Brain pericyte (primary cell): ENCODE measurements at places on chromosomes 12 and 14.

DNA sequence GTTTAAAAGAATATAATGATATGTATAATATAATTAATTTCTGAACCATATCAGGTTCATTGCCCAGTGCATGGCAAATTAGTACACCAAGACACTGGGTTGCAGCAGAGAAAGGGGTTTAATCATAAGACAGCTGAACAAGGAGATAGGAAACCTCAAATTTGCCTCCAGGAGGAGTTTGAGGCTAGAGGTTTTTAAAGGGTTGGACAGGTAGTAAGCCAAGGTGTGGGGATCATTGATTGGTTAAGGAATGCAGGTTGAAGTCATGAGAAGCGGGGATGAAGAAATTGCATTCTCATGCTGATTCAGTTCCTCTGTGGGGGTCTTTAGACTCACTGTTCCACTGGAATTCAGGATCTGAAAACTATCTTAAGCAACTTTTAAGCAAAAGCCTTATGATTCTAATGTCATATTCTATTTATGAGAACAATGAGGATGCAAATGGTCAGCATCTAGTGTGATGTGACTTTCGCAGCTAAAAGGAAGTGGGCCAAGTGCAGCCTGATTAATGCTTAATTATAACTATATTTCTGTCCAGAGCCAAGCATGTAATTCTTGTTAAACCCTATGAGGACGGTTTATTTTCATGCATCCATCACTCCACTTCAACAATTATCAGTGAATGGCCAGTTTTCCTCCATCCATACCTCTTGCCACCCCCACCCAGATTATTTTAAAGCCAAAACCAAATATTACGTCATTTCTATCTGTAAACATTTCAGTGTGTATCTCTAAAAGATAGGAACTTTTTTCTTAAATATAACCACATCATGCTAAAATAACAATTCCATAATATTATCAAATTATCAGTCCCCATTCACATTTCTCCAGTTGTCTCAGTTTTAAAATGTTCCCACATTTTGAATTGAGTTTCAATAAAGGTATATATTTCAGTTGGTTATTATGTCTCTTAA is 14.9 kb downstream of the RNF212B start:
- no peak for DNase-seq

DNA sequence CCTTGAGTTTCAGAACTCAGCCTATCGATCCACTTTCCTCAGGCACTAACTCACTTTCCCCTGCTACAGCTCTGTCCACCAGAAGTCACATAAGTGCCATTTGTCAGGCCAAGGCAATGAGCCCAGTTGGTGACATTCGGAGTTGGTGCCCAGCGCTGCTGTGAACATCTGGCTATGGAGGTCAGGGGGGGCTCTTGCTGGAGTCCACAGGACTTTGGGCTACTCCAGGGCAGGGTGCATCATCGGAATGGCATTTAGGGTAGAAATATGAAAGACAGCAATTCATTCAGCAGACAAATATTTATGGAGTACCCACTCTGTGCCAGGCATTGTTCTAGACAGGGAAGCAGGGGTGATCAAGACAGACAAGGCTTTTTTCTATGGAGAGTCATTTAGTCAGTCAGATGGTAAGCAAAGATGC is 1.5 kb upstream of the PPP1CC start:
- DNase-seq = no peak

DNA sequence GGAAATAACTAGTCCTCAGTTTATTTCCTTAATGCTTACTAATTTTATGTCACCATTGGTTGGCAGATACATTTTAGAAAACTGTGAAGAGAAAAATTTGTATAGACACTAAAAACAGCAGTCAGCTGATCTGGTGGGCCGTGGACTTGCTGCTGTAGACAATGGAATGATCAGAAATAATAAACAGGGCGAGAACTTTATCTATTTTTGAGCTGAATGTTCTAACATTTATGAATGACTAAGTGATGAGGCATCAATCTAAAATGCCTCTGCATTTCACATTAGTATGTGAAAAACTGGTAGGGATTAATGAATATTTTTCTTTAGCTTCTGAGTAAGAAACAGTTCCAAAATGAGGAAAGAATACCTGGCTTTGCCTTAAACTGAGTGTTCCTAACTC is 24.8 kb upstream of the PKP2 start:
- no peak for DNase-seq

GRCh38 chr14:54175298-54175942 is 218.8 kb upstream of the BMP4 start:
- DNase-seq = peak; percentile 16

DNA sequence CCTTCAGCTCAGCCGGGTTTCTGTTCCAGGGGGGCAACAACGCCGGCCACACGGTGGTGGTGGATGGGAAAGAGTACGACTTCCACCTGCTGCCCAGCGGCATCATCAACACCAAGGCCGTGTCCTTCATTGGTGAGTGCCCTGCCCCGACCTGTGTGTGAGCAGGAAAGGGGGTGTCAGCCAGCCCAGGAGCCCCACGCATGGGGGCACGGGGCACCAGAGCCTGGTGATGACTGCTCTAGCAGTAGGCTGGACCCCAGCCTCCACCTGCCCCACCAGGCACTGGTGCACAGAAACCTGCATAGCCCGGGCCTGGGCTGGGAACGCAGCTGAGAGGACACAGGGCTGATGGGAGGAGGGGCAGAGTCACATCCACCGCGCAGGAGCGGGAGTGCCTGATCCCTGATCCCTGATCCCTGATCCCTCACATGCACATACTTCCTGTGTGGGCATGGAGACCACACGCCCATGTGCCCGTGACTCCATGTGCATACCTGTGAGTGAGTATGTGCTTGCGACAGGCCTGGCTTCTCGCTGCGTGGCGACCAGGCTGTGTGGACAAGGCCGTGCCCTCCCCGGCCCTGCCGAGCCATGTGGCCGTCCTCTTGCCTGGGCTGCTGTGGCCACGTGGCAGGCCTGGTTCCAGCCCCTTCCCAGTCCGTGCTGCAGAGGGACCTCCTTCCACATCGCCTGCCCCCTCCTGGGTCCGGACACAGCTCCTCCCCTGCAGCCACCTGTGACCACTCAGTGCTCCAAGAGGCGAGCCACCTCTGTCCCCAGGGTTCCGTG is 11.2 kb downstream of the ADSS1 start:
- no peak for DNase-seq

DNA sequence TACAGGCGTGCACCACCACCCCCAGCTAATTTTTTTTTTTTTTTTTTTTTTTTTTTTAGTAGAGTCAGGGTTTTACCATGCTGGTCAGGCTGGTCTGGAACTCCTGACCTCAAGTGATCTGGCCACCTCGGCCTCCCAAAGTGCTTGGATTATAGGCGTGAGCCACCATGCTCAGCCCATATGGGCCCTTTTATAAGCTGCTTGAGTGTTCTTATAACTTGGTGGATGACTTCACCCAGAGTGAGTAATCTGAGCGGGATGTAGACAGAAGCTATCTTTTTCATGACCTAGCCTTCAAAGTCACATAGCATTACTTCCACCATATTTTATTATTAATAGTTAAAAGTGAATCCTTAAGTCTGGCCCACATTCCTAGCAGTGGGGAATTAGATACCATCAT is 16.4 kb downstream of the BBOF1 start:
- no peak for DNase-seq

- DNase-seq = peak; percentile 45
These were observed 61.1 kb downstream of the NCOR2 start for GRCh38 chr12:124506145-124506831.

GRCh38 chr12:24707334-24707733 is 241.6 kb downstream of the BCAT1 start:
- DNase-seq = no peak

GRCh38 chr12:98828802-98829600 is 183.9 kb downstream of the APAF1 start:
- no peak for DNase-seq

- DNase-seq = no peak
These were observed 69.6 kb upstream of the KRAS start for GRCh38 chr12:25320123-25321006.

GRCh38 chr14:93709249-93709648 is 79.0 kb downstream of the PRIMA1 start:
- DNase-seq = no peak

- DNase-seq = no peak
These were observed at the start of gene P3H3 for GRCh38 chr12:6827982-6828780. Gene P3H3 (plus strand): TSS chr12:6828407. CDS start chr12:6828441, 34 bp downstream.

DNA sequence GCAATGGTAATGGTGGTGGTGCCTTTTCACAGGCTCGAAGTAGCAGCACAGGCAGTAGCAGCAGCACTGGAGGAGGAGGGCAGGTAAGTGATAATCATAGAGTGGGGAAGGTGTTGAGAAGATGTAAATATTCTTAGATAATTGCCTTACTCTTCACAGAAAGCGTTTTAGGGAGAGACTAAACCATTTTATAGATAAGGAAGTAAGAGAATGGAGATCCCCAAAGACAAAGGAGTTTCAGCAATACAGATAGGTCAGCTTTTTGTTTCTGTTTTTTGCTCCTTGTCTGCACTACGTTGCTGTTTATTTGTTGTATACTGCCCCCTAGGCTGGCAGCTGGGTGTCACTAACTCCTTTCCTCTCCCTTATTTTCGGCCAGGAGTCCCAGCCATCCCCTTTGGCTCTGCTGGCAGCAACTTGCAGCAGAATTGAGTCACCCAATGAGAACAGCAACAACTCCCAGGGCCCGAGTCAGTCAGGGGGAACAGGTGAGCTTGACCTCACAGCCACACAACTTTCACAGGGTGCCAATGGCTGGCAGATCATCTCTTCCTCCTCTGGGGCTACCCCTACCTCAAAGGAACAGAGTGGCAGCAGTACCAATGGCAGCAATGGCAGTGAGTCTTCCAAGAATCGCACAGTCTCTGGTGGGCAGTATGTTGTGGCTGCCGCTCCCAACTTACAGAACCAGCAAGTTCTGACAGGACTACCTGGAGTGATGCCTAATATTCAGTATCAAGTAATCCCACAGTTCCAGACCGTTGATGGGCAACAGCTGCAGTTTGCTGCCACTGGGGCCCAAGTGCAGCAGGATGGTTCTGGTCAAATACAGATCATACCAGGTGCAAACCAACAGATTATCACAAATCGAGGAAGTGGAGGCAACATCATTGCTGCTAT is 2.0 kb downstream of the SP1 start:
- DNase-seq = no peak

GRCh38 chr12:24840046-24840800 is 108.7 kb downstream of the BCAT1 start:
- DNase-seq = no peak

DNA sequence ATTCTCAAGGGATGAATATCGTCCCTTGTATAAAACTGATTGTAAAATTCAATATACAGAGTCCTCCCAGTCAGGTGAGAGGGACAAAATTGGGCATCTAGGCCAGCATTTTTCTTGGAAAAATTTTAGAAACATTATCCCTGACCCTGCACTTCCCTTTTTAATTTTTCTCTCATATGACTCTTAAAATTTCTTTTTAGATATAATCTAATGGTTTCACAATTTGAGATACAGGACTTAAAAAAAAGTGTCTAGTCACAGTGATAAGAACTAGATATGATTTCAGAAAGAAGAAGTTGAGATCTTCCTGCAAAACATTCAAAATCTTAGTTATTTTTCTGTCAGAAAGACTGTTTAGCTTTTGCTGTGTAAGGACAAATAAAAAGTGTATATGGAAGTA is 270.8 kb upstream of the PPFIA2 start:
- DNase-seq = no peak

DNA sequence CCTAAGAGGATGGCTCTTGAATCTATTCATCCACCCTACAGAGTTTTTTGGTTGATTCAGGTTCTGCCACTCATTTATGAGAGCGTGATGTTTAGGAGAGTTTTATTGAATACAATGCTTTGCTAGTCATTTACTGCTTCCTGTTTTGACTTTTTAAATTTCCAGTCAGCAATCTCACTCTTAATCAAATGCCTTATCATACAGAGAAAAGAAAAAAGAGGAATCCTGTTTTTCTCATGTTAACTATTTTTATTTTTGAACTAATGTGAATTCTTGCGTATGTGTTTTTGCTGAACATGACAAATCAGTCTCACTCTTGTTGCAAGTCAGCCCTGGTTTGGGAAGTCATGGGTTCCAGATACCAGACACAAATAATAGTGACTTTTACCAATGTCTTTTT is 22.1 kb upstream of the LGMN start:
- no peak for DNase-seq

DNA sequence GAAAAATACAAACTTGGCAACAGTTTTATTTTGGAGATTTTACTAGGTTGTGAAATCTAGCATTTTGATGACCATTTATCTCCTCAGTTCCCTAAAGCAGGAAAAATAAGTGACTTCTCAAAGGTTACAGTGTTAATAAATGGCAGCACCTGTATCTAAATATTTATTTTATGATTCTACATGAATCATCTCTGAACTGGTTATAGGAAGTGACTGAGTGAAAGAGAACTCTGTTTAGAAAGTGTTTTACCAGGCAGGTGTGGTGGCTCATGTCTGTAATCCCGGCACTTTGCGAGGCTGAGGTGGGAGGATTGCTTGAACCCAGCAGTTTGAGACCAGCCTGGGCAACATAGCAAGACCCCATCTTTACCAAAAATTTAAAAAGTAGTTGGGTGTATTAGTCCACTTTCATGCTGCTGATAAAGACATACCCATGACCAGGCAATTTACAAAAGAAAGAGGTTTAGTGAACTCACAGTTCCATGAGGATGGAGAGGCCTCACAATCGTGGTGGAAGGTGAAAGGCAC is 26.3 kb downstream of the MIPOL1 start:
- DNase-seq = no peak

DNA sequence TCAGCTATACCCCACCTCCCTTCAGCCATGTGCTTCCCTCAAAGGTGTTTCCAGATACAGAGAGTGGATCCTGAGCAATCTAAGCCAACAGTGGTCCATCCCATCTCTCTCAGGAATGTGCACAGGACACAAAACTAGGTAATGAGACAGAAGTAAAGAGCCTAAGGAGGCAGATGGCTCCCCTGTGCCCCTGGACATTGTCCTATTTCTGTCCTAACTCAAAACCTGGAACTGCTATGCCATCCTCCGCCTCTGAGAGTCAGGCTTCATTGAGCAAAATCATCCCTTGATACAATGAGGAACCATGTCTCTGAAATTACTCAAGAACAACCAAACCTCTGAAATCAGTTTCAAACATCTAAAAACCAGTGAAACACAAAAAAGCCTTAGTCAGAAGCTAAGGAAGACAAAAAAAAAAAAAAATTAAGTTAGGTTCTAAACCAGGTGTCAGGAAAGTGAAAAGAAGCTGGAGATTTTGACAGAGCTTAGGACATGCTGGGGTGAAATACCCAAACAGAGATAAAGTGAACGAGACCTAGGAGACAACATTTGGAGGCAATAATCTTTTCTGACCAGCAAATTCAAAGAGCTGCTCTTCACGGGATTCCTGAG is 200.3 kb upstream of the PLEKHG7 start:
- no peak for DNase-seq
